ENCODE measurements at places on chromosomes 4 and X.

- DNase-seq: no peak
Measured at GRCh38 chrX:130347321-130347720, 7.6 kb downstream of the SLC25A14 start.

GRCh38 chr4:81522711-81523110 is 51.0 kb upstream of the RASGEF1B start:
- no peak for DNase-seq

- no peak for DNase-seq
Measured at GRCh38 chr4:88600176-88600838, 8.0 kb downstream of the HERC3 start.

- peak; percentile 40 for DNase-seq
Measured at GRCh38 chr4:24794916-24795665, at the start of gene SOD3. SOD3 (plus strand) TSS chr4:24795573; CDS start chr4:24799522, 3,949 bp downstream.

DNA sequence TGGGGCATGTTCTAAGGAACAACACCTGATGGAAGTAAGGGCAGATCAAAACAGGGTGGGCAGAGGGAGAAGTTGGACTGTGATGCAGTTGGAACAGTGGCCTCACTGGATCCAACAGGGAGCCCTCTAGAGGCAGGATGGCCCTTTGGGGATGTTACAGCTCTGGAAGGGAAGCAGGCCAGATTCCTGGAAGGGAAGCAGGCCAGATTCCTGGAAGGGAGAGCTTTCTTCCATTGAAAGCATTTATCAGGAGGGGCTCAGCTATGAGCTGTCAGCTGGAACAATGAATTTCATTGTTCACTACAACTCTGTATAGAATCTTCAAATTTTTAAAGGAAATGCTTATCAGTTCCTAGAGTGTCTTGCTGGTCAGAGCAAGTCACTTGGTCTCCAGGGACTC is 17.7 kb downstream of the IL15 start:
- no peak for DNase-seq

- peak; percentile 32 for DNase-seq
Measured at GRCh38 chr4:87150498-87151261, 69.7 kb downstream of the KLHL8 start.

GRCh38 chr4:109969919-109970318 is 57.2 kb downstream of the EGF start:
- no peak for DNase-seq

DNA sequence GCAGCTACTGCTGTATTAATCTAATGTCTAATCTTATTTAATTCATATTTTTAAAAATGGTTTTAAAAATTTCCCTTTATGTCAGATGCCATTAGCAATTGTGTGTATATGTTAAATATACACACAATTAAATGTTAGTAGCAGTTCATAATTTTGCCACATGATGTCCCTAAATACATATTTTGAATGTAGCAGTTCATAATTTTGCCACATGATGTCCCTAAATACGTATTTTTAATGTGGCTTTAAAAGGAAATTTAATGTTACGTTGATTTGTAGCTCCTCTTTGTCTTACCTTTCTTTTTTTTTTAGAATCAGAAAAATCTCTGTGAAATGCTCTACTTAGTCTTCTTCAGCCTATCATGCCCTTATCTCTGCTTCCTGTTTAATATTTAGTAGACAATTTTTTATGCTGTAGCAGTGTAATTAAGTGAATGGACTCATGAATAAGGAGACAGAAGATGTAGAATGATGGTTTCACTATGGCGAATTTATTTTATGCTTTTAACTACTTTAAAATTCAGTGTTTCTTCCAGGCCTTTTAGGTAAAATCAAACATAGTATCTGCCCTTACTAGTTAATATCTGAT is 26.1 kb downstream of the RBM46 start:
- DNase-seq: no peak

DNA sequence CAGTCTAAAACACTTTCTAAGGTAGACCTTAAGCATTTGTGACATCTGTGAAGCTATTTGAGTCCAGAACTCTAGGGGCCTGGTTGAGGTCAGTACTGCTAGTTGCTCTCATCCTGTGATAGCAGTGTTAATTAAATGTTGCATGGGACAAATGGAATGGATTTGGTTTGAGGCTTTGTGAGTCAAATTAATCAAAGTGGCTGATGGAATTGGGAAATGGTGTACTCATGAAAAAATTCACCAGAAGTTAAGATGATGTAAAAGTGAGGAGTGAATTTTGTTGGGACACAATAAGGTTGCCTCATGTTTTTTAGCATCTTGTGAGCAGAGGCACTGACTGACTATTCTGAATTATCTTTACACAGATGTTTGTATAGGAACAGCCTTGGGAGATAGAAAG is 99.2 kb upstream of the ARSJ start:
- no peak for DNase-seq

- no peak for DNase-seq
Measured at GRCh38 chr4:173538909-173539445, 8.9 kb upstream of the HAND2 start.

DNA sequence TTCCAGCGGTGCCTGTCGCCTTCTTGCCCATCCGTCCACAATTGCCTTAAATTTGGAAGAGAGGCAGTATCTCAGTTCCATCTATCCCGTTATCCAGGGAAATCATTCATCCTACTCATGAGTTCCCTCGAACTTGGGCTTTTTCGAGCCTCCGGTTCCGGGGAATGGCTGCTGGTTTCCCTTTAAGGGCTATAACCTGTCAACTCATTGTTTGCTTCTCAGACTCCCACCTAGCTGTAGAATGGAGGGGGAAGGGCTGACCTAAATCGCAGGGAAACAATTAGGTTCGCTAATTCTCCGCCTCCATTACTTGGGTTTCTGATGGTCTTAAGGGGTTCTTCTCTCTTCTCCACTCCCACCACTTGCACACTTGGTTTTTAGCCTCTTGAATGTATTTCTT is 1.2 kb downstream of the UCHL1 start:
- DNase-seq: peak; percentile 26

DNA sequence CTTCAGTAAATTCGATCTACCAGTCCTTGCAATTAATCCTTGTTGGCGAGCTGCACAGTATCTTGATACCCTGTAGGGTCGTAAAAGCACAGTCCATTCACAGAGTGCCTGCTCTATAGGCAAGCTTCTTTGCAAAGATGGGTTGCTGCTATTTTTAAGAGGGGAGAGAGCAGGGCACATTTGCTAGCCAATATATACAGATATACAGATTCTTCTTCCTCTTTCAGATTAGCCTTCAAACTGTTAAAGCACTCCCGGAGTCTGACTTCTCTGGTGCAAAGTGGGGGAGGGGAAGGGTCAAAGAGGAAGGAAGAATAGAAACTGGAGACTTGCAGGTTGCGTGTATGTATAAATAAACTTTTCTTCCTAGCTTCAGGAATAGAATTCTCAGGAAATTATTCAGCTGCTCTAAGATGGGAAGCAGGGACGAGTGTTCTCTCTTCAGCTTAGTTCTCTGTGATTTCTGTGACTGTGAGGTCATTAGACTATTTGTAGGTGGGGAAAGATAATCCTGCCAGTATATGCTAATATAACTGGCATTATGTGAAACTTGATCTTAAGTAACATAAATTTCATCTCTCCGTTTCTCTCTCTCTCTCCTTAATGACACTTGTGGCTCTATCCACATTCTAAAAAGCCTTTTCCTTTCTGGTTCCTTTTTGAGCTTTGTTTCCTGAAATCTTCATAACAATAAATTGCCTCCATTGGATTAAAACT is at the start of gene CYSLTR1:
Gene CYSLTR1, minus strand, starts transcription at position 242 of the 717 bp plus-strand sequence. CDS start 53,865 bp downstream, outside the sequence.
- DNase-seq: no peak

DNA sequence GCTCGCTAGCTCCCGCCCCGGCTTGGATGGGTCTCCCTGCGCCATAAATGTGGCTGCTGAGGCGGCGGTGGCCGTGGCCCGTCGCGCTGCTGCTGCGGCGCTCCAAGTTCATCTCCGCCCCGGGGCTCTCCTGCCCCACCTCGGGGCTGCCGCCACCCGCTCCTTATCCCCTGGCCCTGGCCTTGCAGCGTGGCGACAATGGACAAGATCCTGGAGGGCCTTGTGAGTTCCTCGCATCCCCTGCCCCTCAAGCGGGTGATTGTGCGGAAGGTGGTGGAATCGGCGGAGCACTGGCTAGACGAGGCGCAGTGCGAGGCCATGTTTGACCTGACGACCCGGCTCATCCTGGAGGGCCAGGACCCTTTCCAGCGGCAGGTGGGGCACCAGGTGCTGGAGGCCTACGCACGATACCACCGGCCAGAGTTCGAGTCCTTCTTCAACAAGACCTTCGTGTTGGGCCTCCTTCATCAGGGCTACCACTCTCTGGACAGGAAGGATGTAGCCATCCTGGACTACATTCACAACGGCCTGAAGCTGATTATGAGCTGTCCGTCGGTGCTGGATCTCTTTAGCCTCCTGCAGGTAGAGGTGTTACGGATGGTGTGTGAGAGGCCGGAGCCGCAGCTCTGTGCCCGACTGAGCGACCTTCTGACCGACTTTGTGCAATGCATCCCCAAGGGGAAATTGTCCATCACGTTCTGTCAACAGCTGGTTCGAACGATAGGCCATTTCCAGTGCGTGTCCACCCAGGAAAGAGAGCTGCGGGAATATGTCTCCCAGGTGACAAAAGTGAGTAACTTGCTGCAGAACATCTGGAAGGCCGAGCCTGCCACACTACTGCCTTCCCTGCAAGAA is 763 bp downstream of the USP38 start:
- peak; percentile 41 for DNase-seq

DNA sequence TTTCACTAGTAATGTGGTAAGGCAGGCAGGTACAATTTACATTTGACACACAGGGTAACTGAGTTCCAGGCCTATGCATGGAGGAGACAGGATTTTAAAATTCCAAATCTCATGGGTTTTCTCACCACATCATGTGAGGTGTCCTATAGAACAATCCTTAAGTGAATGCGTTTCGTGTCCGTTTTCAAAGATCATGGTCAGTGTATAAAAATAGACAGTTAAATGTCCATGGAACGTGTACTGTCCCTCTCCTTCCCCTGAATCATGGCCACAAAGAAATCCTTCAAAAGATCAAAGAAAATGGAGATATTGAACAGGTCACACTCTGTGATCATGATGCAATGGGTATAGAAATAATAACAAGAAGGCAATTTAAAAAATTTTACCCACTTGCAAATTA is 42.0 kb downstream of the LIMCH1 start:
- no peak for DNase-seq

DNA sequence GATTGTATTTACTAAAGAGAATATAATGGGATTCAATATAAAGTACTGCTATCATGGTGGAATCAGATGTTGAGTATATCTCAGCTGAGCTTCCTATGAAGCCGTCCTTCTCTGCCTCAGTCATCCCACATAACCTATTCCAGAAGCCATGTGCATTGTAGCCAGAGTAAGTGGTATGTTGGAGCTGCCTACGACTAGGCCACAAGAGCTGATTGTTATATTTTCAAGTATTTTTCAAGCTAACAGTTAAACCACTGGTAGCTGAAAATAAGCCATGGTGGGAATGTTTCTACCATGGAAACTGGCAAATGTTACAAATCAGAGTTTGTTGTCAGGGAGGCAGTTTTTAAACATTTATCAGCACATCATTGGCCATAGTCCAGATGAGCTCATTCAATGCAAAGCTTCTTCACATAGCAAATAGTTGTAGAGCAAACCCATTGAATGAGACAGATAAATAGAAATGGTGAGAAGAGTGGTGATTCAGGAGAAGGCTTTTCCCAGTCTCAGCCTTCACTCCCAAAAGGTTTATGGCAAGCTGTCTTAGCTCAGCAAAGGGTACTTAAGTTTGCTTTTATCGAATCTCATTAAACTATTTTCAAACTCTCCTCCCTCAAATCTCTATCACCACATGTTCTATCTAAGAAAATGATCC is 436.4 kb downstream of the PCDH19 start:
- DNase-seq: no peak

- no peak for DNase-seq
Measured at GRCh38 chr4:163395055-163395454, 51.4 kb downstream of the NPY5R start.

DNA sequence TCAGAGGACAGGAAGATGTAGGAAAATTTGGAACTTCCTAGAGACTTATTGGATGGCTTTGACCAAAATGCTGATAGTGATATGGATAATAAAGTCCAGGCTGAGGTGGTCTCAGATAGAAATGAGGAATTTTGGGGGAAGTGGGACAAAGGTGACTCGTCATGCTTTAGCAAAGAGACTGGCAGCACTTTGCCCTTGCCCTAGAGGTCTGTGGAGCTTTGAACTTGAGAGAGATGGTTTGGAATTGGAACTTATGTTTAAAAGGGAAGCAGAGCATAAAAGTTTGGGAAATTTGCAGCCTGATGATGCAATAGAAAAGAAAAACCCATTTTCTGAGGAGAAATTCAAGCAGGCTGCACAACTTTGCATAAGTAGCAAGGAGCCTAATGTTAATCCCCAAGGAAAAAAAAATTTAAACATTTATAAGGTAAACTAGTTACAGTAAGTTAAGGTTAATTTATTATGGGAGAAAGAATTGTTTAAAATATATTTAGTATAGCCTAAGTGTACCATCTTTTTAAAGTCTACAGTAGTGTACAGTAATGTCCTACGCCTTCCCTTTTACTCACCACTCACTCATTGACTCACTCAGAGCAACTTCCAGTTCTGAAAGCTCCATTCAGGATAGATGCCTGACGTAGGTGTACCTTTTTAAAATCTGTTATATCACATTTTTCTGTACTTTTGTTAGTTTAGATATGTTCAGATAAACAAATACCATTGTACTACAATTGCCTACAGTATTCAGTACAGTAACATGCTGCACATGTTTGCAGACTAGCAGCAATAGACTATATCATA is 101.2 kb downstream of the FAM13A start:
- no peak for DNase-seq

DNA sequence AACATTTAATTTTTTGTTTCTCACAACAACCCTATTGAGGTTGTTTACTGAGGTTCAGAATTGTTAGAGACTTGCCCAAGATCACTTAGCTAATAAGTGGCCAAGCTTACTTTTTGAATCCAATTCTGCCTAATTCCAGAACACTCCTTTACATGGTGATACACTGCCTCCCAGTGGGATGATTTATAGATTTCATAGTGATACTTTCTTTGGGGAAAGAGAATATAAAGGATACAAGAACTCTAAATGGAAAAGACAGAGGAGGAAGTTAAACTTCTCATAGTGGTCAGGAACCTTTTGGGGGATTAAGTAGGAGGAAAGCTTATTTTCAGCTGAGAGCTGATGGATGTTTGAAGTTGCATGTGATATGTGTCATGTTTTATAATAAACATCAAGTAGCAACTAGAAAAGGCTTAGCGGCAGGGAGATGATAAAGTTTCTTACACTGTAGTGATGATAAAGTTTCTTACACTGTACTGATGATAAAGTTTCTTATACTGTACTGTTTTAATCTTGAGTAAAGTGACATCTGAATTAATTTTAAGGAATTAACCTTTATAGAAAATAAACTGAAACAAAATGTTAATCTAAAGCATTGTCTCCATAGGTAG is 15.3 kb downstream of the STAG2 start:
- DNase-seq: no peak

DNA sequence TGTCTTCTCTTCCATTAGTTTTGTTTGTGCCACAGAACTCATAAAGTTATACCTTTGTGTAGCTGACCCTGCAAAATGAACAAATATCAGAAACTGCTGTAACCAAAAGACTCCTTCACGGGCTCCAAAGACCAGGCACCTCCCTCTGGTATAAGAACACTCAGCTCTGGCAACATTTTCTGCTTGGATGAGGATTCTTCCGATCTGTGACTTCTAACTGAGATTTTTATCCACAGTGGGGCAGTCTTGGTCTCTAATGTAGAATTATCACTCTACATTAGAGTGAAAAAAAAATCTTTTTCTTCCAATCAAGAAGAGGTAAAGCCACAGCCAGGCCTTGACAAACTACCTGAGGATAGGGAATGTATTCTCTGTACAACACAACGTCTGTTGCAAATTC is 38.5 kb upstream of the PRSS48 start:
- no peak for DNase-seq

- no peak for DNase-seq
Measured at GRCh38 chr4:134297765-134298164, 96.2 kb upstream of the PABPC4L start.

Data from C1 segment of cervical spinal cord (tissue), 14 donors.